ENCODE measurements at places on chromosomes 12 and 14. TPM values are rescaled to one million over a fixed set of nuclear protein-coding genes. Genes with fewer than 3 reads are reported as not detected.

The SDSL gene
- 5.1 TPM for total RNA-seq

The TAS2R42 gene
- not detected for total RNA-seq

The MYH6 gene
- not detected for total RNA-seq

The RNF212B gene
- total RNA-seq: not detected

The KRT6A gene
- not detected for total RNA-seq

The TEX22 gene
- 1.0 TPM for total RNA-seq

The INSM2 gene
- total RNA-seq: 0.17 TPM

The PLEKHA5 gene
- total RNA-seq: 52.6 TPM

The KLRC1 gene
- not detected for total RNA-seq

The DLK1 gene
- 4.9 TPM for total RNA-seq

The MBD6 gene
- total RNA-seq: 9.4 TPM

The KLRK1 gene
- total RNA-seq: 10.1 TPM

The SPATS2 gene
- 21.8 TPM for total RNA-seq

The PLEKHD1 gene
- total RNA-seq: 0.66 TPM

The MAP4K5 gene
- 91.3 TPM for total RNA-seq

The CLEC4C gene
- total RNA-seq: not detected

The LBHD2 gene
- not detected for total RNA-seq

Measured in spinal cord (tissue), 10 donors.